ENCODE measurements at places on chromosomes 5 and 9.
A peak's percentile ranks its signal among the peaks of the same experiment; 100 is the strongest.

- DNase-seq = peak; percentile 1
Measured at GRCh38 chr5:14665949-14666348, 1.4 kb downstream of the OTULIN start.

- peak; percentile 33 for DNase-seq
Measured at GRCh38 chr5:72848474-72849428, 32.3 kb downstream of the TNPO1 start.

- no peak for DNase-seq
Measured at GRCh38 chr9:137744632-137745183, 125.9 kb downstream of the EHMT1 start.

GRCh38 chr5:106680330-106680729, 990.4 kb downstream of the EFNA5 start:
- DNase-seq = no peak

GRCh38 chr5:103223031-103223955, 35.3 kb upstream of the MACIR start:
- no peak for DNase-seq

DNA sequence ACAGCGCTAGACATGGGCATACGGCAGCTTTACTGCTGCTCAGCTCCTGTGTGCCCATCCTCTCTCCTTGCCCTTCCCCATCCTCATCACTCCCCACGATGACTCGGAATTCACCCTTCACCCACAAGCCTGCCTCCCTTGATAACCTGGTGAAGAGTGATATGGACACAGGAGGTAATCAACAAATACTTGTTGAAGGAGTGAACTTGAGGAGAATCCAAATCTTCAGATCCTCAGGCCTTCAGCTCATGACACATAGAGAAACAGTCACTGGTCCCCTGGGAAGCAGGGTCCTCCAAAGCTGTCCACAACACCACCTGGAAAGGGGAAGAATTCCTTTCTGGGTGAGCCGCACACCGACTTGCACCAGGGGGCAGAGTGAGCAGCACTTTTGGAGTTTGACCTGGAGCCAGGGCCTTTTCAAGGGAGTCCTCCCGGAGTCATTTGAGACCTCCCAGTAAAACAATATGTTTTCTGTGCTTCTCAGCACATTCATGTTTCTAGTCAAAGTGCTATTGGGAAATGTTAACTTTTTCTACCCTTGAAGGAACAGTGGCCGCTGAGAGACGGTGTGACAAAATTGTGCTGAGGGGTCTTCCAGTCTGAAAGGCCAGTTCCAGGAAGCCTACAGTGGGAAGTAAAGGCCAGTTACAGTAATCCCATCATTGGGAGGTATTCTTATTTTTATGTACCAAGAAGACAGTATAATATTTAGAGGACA, 332.3 kb downstream of the CWC27 start:
- DNase-seq = peak; percentile 1

DNA sequence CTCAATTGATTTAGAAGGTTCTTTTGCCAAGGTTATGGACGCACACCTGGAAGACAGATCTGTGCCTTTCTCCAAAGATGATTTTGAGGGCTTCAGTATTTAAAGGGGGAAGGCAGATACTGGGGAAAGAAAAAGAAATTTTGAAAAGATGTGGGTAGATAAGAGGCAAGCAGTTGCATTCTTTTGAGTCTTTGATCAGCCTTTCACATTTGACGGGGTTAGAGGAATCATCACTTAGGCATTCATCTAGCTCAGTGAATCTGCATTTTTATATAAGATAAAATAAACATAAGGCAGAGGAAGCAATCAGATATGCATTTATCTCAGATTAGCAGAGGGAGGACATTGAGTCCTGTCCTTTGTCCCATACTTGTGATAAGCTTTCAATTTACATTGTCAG, 243.4 kb upstream of the RAI14 start:
- no peak for DNase-seq

Data from effector CD8-positive, alpha-beta T cell (primary cell).